ENCODE measurements at places on chromosomes 2 and 18. TPM values are rescaled to one million over a fixed set of nuclear protein-coding genes. Genes with fewer than 3 reads are reported as not detected.

The CROCC2 gene
- not detected for total RNA-seq

The SERPINB2 gene
- total RNA-seq, result 28.1 TPM

The SULT1C2 gene
- total RNA-seq, result not detected

The ANKRD29 gene
- total RNA-seq, result 0.27 TPM

The LRP1B gene
- total RNA-seq, result 0.07 TPM

The MAP3K19 gene
- not detected for total RNA-seq

The MAP3K20 gene
- total RNA-seq, result 32.6 TPM

The SFXN5 gene
- total RNA-seq, result 16.0 TPM

The CDK15 gene
- not detected for total RNA-seq

The CAPN14 gene
- total RNA-seq, result under 0.01 TPM

The STPG4 gene
- 0.13 TPM for total RNA-seq

The CSRNP3 gene
- not detected for total RNA-seq

The PRKCE gene
- total RNA-seq, result 26.1 TPM

The RNF138 gene
- total RNA-seq, result 42.8 TPM

The GCFC2 gene
- 36.7 TPM for total RNA-seq

The SPP2 gene
- total RNA-seq, result not detected

The IL37 gene
- not detected for total RNA-seq

The IL1B gene
- not detected for total RNA-seq

The ADAM23 gene
- 11.2 TPM for total RNA-seq

The UNC80 gene
- total RNA-seq, result not detected

The IL1RN gene
- not detected for total RNA-seq

The NOSTRIN gene
- 0.07 TPM for total RNA-seq

The DSG4 gene
- total RNA-seq, result not detected

The ALPP gene
- not detected for total RNA-seq

The ACOXL gene
- total RNA-seq, result not detected

The DOK6 gene
- not detected for total RNA-seq

The TMEM178A gene
- total RNA-seq, result 0.80 TPM

The INHBB gene
- 0.79 TPM for total RNA-seq

The HOXD8 gene
- total RNA-seq, result not detected

The CCDC178 gene
- not detected for total RNA-seq

The STARD7 gene
- total RNA-seq, result 249 TPM

The PSD4 gene
- total RNA-seq, result 0.27 TPM

The CCDC93 gene
- 40.7 TPM for total RNA-seq

The TFCP2L1 gene
- not detected for total RNA-seq

The LRRC30 gene
- total RNA-seq, result not detected

The IL36B gene
- total RNA-seq, result not detected

The LIMS4 gene
- total RNA-seq, result 11.6 TPM

The IL1R1 gene
- total RNA-seq, result 10.9 TPM

The B4GALT6 gene
- total RNA-seq, result 23.7 TPM

The PLGLB2 gene
- 2.7 TPM for total RNA-seq

The RALBP1 gene
- 96.1 TPM for total RNA-seq

The PRKAG3 gene
- not detected for total RNA-seq

The CYRIA gene
- total RNA-seq, result 47.6 TPM

The PLGLB1 gene
- total RNA-seq, result not detected

The HOXD13 gene
- total RNA-seq, result not detected

The LYG2 gene
- not detected for total RNA-seq

The RAB6D gene
- not detected for total RNA-seq

The MAPK4 gene
- total RNA-seq, result not detected

The RNF152 gene
- 35.0 TPM for total RNA-seq

The ST6GAL2 gene
- not detected for total RNA-seq

The PRR30 gene
- total RNA-seq, result not detected

The COL3A1 gene
- 1.0 TPM for total RNA-seq

The SLC35F6 gene
- 57.1 TPM for total RNA-seq

The CHRND gene
- not detected for total RNA-seq
